ENCODE measurements at places on chromosomes 12 and 14. TPM values are rescaled to one million over a fixed set of nuclear protein-coding genes. Genes with fewer than 3 reads are reported as not detected.

DNA sequence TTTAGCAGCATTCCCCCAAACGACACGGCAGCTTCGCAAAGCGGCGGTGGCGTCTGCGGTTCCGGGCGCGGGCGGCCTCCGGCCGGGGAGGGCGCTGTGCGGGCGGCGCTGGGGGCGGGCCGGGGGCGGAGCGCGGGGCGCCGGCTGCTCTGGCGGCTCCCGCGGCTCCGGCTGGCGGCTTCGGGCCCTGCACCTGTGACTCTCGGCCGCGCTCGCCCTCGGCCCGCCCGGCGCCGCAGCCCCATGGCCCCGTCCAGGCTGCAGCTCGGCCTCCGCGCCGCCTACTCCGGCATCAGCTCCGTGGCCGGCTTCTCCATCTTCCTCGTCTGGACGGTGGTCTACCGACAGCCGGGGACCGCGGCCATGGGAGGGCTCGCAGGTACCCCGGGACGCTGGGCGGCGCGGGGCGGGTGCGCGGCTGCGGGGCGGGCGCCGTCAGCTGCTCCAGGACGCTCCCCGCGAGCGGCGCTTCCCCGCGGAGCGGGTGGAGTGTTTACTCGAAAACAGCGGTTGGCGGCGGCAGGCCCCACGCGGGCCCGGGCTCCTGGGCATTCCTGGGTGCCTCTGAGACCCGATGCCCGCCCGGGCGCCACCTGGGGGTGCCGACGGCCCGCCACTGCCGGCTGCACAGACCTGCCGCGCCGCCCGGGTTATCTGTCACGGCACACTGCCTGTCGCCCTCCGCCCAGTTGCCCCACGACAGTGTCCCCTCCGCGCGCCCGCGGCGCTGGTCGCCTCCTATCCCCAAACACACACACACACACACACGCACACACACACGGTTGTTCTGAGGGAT is at the start of gene SLC48A1:
SLC48A1 (plus strand) TSS at position 177 of the 796 bp plus-strand sequence; CDS start at position 244, 67 bp downstream.
- peak; percentile 88 for DNase-seq

GRCh38 chr14:93961620-93962019 is 14.8 kb downstream of the ASB2 start:
- no peak for DNase-seq

DNA sequence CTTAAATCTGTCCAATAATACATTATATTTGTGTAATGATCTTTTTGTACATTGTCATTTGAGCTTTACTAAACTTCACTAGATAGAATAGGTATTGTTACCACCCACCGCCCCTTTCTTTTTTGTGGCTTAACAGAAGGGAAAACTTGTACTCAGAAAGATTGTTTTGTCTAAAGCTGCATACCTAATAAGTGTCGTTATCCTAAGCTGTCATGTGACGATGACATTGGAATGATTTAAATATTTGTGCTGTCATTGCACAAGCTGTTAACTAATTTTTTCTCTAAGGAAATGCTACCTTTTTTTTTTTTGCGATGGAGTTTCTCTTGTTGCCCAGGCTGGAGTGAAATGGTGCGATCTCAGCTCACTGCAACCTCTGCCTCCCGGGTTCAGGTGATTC is 3.6 kb downstream of the DIP2B start:
- no peak for DNase-seq

DNA sequence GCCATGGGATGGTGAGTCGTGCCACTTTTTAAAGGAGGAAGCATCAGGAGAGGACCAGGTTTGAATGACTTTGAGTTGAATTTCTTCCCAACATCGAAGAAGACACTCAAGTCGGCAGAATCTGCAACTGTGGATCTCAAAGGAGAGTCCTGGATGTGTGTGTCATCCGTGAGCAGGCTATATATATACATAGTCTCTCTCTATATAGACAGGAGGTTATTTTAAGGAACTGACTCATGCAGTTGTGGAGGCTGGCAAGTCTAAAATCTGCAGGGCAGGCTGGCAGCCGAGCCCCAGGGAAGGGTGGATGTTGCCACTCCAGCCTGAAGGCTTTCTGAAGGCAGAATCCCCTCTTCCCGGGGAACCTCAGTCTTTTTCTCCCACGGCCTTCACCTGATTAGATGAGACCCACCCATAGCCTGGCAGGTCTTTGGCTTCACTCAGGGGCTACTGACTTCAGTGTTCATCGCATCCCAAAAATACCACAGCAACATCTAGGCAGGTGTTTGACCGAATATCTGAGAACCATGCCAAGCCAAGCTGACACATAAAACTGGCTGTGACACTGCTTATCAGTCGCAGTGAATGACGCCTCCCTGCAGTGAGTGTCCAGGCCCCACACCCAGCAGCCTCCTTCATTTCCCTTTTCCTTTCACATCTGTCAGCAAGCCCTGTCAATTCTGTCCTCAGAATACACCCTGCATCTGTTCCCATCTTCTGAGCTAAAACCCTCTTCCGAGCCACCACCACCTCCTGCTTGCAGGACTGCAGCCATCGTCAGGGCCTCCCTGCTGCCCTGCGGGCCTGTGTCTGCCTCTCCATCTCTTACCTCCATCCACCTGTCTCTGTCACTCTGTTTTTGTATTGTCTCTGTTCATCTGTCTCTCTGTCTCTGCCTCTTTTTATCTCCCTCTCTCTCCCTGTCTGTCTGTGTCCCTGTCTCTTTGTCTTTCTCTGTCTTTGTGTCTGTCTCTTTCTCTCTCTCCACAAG is 54.0 kb downstream of the ZNF664 start:
- DNase-seq: no peak

DNA sequence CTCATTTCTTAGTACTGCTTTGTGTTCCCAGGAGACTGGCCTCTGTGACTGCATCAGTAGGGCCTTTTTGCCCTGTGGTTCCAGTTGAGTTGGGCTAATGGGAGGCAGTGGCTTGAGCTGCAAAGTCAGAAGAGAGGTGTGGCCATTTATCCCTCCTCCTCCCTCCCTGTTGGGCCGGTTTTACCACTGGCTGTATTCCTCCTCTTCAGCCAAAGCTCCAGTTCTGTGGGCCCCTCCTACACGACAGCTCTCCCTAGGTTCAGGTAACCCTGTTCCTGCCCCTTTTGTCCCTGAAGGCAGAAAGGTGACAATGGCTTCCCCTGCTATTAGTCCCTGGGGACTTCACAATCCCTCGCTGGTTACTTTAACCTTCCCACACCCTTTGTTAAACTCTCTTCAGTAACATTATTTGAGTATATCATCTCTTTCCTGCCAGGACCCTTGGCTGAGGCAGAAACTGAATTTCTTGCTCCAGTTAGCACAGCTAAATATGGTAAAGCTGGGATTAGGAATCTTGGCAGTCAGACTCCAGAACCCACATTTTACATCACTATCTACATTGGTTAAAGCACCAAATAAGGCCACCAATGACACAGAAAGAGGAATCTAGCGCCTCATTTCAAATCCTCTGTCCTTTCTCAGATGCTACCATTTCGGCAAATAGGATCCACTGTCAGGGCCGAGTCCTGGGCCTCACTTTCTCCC is 121.9 kb upstream of the SLC35F4 start:
- no peak for DNase-seq

- no peak for DNase-seq
These were observed 8.3 kb downstream of the CEP128 start for GRCh38 chr14:80933282-80933681.

GRCh38 chr12:90061809-90062208 is 353.2 kb upstream of the ATP2B1 start:
- DNase-seq: no peak

GRCh38 chr12:30990776-30991175 is 64.2 kb downstream of the TSPAN11 start:
- DNase-seq: no peak

GRCh38 chr14:69171569-69171968 is 18.6 kb upstream of the DCAF5 start:
- DNase-seq: no peak

DNA sequence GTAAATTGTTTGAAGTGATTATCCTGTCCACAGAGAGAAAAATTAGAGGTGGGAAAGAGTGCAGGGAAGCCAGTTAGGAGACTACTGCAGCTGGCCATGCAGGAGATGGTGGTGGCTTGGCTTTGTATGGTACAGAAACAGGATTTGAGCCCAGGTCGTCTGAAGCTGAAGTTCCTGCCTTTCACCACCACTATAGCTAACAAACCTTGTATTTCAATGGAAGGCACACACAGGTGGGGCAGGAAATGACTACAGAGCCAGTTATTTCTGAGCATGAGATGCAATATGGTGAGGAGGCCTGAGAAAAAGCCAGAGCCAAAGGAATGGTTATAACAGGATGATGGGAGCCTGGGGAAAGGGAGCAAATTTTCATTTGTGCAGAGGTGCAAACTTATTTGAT is 103.9 kb downstream of the BTG1 start:
- no peak for DNase-seq

- no peak for DNase-seq
These were observed 2.5 kb upstream of the CPNE6 start for GRCh38 chr14:24068711-24069410.

GRCh38 chr12:19199332-19199731 is 69.8 kb downstream of the PLEKHA5 start:
- no peak for DNase-seq

DNA sequence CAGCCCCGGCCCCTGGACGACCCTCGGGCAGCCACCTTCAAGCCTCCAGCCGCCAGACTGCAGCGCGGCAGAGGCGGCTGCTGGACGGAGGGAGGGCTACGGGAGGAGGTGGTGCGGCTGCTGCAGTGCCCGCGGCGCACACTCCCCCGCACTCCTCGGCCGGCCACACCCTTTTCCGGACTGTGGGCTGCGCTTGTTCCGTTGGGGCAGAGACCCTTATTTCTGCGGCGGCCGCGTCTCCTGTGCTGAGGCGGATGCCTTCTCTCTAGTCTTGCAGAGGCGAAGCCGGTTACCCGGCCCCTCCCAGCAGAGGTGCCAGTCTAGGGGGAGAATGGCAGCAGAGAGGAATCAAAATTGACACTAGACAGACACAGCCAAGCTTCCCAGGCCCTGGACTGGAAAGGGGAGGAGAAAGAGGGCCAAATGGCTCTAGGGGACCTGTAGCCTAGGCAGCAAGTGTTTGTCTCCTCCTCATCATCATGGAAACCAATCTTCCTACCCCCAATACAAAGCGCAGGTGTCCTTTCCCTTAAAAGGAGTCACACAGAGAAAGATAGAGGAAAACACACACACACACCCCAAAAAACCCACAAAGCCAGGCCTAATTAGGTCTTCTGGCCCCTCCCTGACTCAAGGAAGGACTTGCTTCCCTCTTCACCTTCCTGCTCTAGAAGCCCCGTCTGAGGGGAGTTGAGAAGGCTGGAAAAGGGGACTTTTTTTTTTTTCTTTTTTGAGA is 1.3 kb downstream of the ESYT1 start:
- DNase-seq: peak; percentile 74

GRCh38 chr12:12806784-12807516 is 6.2 kb upstream of the DDX47 start:
- no peak for DNase-seq

- peak; percentile 21 for DNase-seq
These were observed 70.4 kb downstream of the MOK start for GRCh38 chr14:102234331-102235264.

DNA sequence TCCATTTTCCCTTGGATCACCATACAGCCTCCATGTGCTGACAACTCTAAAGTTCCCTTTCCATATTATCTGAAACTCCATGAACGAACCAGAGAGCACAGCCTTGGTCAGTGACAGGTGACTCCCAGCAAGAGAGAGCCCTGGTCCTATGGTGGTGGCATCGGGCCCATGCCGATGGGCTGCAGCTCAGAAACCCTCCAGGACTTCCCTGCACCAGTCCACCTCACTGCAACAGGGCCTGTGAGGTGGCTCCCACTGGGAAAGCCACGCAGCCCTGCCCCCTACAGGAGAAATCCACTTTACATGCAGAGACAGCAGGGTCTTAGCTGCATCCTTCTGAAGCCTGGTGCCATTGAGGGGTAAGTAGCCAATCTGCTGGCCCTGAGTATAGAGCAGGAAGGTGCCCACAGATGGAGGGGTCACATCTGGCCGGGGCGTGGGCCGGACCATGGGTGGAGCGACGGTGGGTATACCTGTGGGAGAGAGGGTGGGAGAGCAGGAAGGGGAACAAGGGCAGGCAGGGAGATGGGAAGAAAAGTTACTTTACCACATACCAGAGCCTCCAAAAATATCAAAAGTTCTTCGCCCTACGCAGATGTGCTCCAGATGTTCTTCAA is 24.7 kb downstream of the RTRAF start:
- DNase-seq: no peak

- no peak for DNase-seq
These were observed 42.6 kb downstream of the TRAF3 start for GRCh38 chr14:102819747-102820330.

GRCh38 chr12:91883811-91884210 is 261.8 kb downstream of the BTG1 start:
- no peak for DNase-seq

GRCh38 chr12:42507565-42507964 is 82.0 kb downstream of the PRICKLE1 start:
- DNase-seq: no peak

DNA sequence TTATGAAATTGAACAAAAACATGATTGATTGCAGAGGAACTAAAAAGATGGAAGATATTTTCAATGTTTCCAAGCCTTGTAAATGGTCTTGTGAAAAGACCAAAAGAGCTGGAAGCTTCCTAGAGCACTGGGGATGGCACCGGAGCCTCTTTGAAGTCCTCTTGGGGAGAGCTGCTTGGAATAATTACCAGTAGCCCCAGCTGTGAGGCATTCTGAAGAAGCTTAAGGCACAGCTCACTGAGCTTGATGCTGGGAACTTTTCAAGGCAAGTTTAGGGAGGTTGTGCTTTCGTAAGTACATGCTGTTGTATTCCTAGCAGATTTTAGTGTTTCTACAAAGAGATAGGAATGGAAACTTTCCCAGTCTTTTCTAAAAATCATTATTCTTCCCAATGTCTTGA is 13.9 kb downstream of the PDZRN4 start:
- DNase-seq: no peak

- DNase-seq: no peak
These were observed 8.3 kb upstream of the CALCOCO1 start for GRCh38 chr12:53735556-53735955.

- DNase-seq: no peak
These were observed 41.8 kb upstream of the PPP2R5C start for GRCh38 chr14:101719708-101720107.

DNA sequence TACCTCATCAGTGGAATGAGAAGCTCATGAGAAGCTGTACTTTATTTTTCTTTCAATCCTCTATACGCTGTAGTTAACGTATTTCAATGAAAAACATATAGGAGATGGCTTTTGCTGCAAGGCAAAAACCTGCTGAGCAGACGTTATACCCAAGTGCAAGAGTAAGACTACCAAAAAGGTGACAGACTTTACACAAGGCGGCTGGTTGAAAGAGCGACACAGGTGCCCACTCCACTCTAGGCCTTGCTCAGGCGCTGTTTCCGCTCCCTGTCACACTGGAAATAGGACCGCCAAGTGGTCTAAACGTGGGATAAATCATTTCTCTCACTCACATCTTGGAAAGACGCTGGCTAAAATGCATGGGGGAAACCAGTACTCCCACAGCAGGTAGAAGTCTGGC is 54.5 kb downstream of the PPP2R5C start:
- DNase-seq: no peak

- no peak for DNase-seq
These were observed 215.4 kb downstream of the SLC41A2 start for GRCh38 chr12:104742551-104743201.

The PTHLH gene
- not detected for total RNA-seq

The FOXM1 gene
- total RNA-seq: 0.84 TPM

The GALNT6 gene
- 8.5 TPM for total RNA-seq

The RERG gene
- not detected for total RNA-seq

The LPAR5 gene
- total RNA-seq: 59.6 TPM

The FLRT2 gene
- total RNA-seq: not detected

The RNASE7 gene
- not detected for total RNA-seq

The HPD gene
- total RNA-seq: not detected

The CSAD gene
- 56.3 TPM for total RNA-seq

The PLEK2 gene
- not detected for total RNA-seq

The CRACR2A gene
- 26.1 TPM for total RNA-seq

The CTSG gene
- not detected for total RNA-seq

The EID3 gene
- 9.4 TPM for total RNA-seq

The GALNT16 gene
- total RNA-seq: 3.3 TPM

The GLS2 gene
- 5.3 TPM for total RNA-seq
